T-helper 2 cell treated with Interferon-gamma antibody and Interleukin-4, amounts not matched to agents 5 μg/mL and 100 μg/mL, for 36 hours (primary cell): ENCODE measurements at places on chromosomes 16 and 17.

- no peak for DNase-seq
Observed at GRCh38 chr16:89097392-89097772, 3.7 kb downstream of the ACSF3 start.

DNA sequence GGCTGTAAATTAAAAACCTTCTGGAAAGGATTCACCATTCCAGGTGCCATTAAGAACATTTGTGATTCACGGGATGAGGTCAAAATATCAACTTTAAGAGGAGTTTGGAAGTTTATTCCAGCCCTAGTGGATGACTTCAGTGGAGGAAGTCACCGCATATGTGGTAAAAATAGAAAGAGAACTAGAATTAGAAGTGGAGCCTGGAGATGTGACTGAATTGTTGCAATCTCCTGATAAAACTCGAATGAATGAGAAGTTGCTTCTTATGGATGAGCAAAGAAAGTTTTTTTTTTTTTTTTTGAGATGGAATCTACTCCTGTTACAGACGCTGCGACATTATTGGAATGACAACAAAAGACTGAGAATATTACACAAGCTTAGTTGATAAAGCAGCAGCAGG lies 26.7 kb downstream of the CCL4 start:
- DNase-seq, result no peak

DNA sequence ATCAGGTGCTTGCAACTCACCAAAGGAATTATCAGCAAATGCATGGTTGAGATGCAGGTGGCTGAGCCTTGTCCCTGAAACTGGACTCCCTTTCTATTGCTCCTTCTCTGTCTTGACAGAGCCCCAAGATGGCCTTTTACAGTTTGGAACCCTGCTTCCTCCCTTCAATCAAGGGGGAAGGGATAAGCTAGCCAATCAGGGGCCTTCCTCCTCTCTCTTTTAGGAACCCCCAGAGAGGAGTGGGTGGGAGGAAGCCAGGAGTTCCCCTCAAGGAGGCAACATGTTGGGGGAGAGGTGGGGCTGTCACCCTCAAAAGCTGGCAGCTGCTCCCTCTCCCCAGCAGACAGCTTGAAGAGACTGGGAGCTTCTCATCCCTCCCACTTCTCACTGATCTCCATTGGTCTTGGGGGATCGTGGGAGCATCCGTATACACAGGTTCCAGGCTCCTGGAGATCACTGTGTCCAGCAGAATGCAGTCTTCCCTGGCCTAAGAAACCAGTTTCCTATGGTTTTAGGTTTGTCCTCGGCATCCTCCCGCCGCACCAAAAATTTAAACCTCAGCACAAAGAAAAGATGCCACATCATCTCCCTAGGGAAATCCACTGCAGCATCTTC lies 7.2 kb downstream of the RASL10B start:
- no peak for DNase-seq

GRCh38 chr17:43979011-43979410 lies 25.3 kb upstream of the PYY start:
- no peak for DNase-seq

GRCh38 chr16:49578435-49579024 lies 204.9 kb downstream of the C16orf78 start:
- no peak for DNase-seq

- no peak for DNase-seq
Observed at GRCh38 chr17:21174713-21175112, 39.2 kb downstream of the TMEM11 start.

- DNase-seq, result no peak
Observed at GRCh38 chr16:50280932-50281331, 14.6 kb downstream of the ADCY7 start.

DNA sequence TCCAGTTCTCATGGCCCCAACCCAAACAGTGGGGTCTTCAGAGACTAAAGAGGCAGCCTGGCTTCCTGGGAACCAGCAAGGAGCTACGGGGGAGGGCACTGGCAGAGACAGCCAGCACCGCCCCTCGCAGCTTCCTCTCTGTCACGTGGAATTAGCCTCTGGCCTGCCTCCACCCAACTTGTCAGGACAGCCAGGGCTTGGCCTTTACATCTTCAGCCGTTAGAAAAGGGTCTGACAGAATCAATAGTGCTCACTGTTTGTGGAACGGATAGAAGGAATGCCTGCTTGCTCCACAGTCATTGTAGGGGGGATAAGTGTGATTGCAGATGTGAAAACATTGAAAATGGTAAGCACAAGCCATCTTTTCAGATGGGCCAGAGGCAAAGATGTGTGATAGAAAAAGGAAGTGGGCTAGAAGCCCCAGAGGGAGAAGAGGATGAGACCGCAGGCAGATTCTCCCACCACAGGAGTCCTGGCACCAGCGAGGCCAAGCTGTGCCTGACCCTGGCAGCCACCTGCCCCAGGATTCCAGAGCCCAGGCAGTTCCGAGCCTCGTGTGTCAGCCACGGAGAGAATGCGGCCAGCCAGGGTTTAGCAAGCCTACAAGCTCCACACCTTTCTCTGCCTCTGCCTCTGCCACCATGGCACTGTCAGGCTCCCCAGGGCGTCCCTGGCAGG lies 18.6 kb downstream of the GRIN2C start:
- DNase-seq, result no peak

GRCh38 chr17:58127846-58128245 lies 20.3 kb upstream of the OR4D1 start:
- no peak for DNase-seq

GRCh38 chr16:72947379-72948237 lies 100.3 kb downstream of the ZFHX3 start:
- DNase-seq, result no peak

GRCh38 chr17:43350888-43351361 lies 47.9 kb upstream of the ARL4D start:
- peak; percentile 68 for DNase-seq

- DNase-seq, result peak; percentile 35
Observed at GRCh38 chr17:31068291-31068690, 26.5 kb upstream of the NF1 start.

DNA sequence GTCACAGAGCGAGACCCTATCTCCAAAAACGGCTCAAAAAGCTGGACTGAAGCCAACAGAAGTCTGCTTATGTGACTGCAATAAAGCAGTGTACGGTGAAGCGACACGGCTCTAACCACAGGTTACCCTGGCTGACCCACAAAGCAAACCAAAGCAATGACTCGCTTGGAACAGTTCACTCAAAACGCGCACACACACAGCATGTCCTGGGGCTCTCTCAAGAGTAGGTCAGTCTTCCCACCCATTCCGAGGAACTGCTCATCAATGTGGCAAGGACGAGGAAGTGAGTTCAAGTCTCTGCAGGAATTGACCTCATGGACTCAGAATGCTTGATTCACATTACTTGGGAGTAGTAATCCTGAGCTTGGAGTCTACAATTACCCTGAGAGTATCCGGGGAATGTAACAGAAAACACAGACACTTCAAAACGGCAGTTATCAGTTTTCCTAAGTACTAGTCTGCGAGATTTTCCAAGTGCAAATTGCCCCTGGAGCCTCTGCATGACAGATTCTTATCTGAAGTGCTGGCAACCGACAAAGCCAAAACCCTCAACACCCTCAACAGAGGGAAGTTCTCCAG lies 25.4 kb downstream of the PELP1 start:
- peak; percentile 66 for DNase-seq

GRCh38 chr16:26263406-26263805 lies 571.6 kb downstream of the HS3ST4 start:
- no peak for DNase-seq

DNA sequence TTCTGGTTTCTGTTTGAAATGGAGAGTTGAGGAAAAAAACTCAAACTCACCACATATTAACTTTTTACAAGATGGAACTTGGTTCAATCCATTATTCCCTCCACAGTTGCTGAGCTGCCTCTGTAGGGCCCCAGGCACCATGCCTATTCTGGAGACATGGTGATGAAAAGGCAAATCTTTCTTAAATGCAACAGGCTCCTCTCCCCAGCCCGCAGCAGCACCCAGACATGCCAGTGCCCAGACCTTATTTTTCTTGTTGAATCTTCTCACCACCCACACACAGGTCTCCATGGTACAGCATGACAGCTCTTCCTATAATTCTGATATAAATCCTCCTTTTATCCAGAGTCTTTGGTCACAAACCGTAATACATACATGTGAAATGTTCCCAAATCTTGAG lies 7.6 kb downstream of the CYTH1 start:
- no peak for DNase-seq

DNA sequence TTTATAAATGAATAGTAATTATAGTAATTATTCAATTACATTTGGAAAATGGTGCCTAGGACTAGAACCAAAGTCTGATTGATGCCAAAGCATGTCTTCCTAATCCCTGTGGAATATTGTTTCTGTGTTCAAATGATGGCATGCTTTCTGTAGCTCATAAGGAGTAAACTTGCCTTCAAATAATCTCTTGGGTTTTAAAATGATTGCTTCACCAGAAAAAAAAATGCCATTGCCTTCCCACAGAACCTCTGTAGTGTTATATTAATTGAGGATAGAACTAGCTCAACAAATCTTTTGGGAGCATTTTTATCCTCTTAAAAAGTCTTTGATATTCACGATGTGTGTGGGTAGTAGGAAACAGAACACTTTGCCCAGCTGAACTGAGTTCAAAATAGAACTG lies 7.7 kb upstream of the TMEM100 start:
- DNase-seq, result no peak

DNA sequence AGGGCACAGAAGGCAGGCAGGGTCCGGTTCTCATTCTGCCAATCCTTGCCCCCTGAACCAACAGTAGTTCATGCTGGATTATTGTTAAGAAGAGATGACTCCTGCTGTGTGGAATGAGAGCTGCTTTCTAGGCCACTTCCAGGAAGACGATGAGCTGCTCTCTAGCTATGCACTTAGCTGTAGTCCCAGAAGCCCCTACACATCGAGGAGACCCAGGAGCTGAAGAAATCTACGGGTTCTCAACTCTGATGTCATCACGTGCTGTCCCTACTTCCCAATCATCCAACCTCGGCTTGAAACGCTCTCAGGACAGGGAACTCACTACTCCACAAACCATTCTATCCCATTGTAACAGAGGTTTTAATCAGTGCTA lies 29.0 kb upstream of the EMP2 start:
- no peak for DNase-seq

DNA sequence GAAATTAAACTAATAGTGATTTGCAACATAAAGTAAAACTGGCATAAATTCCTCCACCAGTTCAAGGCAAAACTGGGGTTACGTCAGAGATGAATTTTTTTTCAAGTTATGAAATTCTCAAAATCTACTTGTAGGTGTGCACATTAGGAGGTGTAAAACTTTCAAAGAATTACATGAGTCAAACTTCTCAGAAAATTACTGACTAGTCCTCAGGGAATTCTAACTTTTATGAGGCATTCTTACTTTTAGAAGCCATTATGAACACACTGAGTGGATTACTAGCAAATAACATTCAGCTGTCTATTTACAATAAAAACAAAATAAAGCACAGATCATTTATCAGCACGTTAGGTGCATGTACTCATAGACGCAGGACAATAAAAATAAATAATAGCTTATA lies 348.7 kb downstream of the CDH11 start:
- DNase-seq, result no peak

GRCh38 chr16:68064791-68065365 lies 20.3 kb upstream of the NFATC3 start:
- peak; percentile 68 for DNase-seq

DNA sequence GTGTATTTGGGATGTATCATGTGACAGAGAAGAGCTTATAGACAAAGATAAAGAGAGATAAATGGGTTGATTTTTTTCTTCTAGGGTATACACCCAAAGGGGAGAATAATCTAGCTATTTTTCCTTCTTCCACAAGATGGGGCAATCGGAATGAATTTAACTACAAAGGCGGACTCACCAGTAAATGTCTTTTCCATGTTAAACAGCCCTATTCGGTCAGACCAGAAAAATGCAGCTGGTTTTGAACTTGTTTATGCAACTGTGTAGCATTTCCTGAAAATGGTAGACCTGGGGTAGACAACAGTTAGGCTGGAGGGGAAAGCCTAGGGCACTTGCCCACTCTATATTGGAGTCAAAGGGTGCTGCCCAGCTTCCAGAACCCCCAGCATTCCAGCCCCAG lies 477.1 kb downstream of the TOX3 start:
- DNase-seq, result no peak

GRCh38 chr17:4968486-4969046 lies 949 bp upstream of the SPAG7 start:
- DNase-seq, result no peak

GRCh38 chr17:61416540-61417363 lies 17.1 kb downstream of the TBX2 start:
- DNase-seq, result peak; percentile 49

DNA sequence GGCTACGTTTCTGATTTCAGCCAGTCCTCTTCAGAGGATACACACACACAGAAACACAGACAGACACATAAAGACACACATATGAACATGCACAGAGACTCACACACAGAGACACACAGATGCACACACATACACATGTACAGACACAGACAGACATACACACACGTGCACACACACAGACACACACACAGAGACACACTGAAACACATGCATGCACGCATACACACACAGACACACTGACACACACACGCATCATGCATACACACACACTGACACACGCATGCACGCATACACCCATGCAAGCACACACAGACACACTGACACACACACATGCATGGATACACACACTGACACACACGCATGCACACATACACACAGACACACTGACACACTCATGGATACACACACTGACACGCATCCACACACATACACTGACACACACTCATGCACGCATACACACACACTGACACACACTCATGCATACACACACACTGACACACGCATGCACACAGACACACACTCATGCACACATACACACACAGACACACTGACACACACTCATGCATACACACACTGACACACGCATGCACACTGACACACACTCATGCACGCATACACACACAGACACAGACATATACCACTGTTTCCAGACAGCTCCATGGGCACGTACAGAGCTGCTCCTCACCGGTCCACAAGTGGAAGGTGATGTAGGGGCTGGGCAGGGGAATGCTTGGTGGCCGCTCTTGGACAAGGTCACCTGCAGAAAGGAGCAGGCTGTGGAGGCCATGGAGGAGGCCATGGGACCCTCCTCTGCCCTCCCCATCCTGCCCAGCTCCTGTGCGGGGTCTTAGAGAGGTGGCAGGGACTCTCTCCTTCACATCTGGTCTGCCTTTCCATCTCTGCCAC lies 30.1 kb upstream of the MFSD6L start:
- no peak for DNase-seq

DNA sequence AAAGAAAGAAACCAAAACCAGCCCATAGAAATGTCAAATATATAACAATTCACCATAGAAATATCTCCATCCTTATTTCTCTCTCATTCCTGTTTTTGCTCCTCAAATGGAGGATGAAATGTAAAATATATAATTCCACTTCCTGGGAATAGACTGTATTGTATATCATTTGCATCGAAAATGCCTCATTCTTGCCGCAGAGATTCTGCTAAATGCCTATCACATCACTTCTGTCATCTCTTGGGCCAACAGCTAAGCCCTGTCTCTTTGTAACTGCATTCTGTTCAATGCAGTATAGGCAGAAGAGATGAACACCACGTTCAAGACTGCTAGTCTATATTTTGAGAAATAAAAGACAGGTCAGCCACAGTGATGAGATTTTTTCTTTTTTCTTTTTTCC lies 956.3 kb upstream of the SOX9 start:
- DNase-seq, result no peak

- DNase-seq, result peak; percentile 51
Observed at GRCh38 chr17:55458978-55459377, 37.3 kb upstream of the MMD start.

GRCh38 chr17:17692353-17693252 lies 11.3 kb downstream of the RAI1 start:
- no peak for DNase-seq
